GM20000 (cell line): ENCODE measurements at places on chromosomes 13 and 19.

- no peak for DNase-seq
Measured at GRCh38 chr13:79680485-79680884, 199.5 kb downstream of the NDFIP2 start.

GRCh38 chr19:31448221-31448657 lies 99.0 kb upstream of the TSHZ3 start:
- no peak for DNase-seq

DNA sequence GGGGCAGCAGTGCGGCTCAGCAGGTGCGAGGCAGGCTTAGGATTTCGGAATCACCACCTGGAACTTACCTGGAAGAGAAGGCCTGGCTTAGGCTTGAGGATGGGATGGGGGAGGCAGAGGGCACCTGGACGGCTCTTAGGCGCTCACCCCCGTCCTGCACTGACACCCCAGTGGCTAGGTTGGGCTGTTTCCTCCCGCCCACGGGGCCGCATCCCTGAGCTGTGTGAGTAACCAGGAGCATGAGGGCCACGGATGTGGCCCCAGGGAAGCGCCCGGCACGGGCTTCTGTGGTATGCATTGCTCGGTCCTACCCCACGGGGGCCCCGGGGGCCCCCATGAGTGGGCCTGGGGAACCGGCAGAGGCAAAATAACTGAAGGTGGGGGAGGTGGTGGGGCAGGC lies 2.4 kb upstream of the NKPD1 start:
- DNase-seq, result no peak

GRCh38 chr13:65453982-65454381 lies 1776.2 kb downstream of the PCDH9 start:
- no peak for DNase-seq

DNA sequence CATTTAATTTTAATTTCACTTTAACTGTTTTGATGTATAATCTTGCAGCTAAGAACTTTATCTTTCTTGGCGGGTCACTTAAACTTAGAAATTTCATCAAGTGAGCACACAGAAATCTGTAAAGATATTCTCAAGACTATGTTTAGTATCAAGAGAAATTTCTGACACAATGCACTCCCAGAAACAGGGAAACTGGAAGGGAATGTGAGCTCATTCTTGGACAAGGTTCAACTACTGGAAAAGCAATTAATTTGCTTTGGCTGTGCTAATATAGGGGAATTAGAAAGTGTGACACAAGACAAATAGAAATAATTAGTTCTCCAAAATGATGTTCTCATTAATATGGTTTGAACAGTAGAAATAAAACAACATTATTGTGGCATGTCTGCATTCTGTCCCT lies 402.3 kb downstream of the DACH1 start:
- no peak for DNase-seq

GRCh38 chr19:48997972-48998371 lies 4.3 kb downstream of the RUVBL2 start:
- DNase-seq, result peak; percentile 57

DNA sequence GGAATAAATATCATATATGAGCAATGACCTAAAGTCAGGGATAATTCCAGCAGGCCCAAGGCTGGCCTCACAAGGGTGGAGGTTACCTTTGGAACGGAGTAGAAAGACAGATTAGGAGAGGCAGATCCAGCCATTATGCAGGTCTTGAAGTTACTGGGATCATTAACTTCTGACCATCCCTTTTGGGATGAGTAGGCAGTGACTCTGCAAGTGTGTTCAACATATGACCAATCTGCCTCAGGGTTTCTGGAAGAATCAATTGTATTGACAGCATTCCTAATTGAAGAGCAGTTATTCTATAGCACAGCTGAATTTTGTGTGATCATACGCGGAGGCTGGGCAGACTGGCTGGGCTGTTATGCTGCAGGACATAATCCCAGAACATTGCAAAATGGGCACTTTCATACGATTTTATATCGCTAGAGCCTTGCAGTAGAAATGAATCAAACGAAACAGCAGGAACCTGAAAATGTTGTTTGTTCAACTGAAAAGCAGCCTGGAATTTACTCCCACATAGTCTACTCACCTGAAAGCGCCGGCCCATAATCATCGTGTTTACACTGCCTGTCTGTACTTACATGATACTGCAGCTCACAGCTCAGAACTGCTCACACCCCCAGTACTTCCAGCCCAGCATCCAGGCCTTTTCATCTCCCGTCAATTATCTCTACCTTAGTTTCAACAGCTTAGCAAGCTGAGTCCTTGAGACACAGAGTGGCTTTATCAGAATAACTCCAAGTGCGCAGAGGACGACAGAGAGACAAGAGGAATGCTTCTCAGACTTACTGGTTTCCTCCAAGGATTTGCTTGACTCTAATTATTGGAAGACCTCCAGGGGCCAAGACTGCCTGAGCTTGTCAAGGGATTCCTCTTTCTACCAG lies 556.1 kb downstream of the EFNB2 start:
- DNase-seq, result no peak

- DNase-seq, result peak; percentile 27
Measured at GRCh38 chr13:33135097-33135496, 118.9 kb downstream of the KL start.

DNA sequence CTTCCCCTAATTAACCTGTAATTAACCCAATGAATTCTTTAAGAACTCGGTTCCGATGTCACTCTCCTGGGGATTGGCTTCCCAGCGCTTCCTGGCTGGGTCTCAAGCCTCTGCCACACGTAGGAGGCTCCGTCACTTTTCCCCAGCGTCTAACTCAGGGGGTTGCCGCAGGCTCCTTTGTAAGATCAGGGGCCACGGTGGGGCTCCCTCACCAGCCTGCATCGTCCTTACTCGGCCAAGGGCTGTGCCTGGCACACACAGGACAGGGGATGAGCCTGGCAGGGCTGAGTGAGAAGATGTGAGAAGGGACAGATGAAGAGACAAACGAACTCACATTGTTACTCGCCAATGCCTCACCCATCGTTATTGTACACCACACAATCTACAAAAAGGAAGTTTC lies 20.9 kb upstream of the ATP11A start:
- no peak for DNase-seq

- peak; percentile 49 for DNase-seq
Measured at GRCh38 chr19:47124937-47125668, 5.5 kb upstream of the SAE1 start.

DNA sequence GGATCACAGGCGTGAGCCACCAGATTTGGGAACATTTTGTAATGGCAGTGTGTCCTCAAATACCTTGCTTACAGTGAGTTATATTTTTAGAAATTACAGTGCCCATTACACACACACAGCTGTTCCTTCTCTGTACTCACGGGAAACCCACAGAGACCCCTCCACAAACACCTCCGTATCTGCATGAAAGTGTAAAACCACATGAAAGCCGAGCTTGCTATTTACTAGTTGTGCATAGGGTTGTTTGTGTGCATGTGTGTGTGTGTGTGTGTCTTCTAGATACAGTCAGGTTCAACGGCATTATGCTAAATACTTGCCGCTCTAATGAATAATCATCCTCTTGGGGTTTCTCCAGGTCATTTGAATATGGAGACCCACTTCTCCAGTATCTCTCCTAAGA lies 22.3 kb upstream of the LILRA2 start:
- peak; percentile 32 for DNase-seq

GRCh38 chr13:60410299-60410698 lies 13.3 kb downstream of the TDRD3 start:
- DNase-seq, result no peak

DNA sequence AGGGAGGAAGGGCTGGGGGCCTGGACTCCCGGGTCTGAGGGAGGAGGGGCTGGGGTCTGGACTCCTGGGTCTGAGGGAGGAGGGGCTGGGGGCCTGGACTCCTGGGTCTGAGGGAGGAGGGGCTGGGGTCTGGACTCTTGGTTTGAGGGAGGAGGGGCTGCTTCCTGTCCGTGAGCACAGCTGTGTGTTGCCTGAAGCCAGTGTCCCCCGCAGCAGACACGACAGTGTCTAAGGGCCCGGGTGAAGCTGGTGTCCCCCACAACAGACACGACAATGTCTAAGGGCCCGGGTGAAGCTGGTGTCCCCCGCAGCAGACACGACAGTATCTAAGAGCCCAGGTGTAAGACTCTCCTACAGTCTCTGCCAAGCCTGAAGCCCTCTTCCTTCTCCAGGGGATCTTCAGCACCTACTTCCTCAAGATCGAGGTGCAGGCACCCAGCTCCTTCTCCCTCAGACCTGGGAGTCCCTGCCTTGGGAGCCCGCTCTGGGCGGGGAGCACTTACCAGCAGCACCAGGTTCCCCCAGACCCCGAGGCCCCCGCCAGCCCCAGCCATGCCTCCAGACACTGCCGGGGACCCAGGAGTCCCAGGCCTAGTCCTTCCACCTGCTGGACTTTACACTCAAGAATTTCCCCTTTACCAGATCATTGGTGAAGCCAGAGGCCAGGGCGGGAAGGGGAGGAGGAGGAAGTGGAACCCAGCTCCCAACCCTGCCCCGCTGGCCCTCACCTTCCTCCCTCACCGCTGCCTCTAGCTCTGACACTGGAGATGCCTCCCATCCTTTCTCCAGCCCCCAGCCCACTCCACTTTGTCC lies at the start of gene PTPRH:
Gene PTPRH, minus strand, starts transcription at position 622 of the 813 bp plus-strand sequence. Its CDS starts 68 bp downstream, at position 554.
- DNase-seq, result no peak

- DNase-seq, result peak; percentile 40
Measured at GRCh38 chr13:19984430-19985218, 26.1 kb downstream of the ZMYM2 start.

DNA sequence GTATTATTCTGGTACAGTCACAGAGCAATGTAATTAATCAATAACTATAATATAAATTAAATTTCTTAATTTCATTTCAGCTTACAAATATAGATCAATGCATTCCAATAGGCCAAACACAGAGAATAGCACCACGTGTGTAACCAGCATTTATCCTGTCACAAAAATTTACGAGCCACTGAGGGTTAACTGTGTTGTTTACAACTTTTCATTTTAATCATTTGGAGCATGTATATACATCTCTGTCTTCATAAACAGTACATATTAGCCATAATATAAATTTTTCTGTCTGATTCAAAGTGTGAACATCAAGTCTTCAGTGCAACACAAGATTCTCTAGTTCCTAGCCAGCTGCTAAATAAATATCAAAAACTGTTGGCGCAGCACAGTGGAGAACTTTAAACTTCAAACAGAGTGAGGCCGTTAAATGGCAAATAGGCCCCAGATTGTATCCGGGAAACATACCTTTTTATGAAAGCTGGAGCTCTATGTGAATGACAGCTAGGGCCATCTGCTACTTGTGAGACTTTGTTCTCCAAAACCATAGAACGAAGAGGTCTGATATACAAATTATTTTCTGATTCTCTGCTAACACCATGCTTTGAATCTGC lies 105.1 kb downstream of the TBC1D4 start:
- no peak for DNase-seq

DNA sequence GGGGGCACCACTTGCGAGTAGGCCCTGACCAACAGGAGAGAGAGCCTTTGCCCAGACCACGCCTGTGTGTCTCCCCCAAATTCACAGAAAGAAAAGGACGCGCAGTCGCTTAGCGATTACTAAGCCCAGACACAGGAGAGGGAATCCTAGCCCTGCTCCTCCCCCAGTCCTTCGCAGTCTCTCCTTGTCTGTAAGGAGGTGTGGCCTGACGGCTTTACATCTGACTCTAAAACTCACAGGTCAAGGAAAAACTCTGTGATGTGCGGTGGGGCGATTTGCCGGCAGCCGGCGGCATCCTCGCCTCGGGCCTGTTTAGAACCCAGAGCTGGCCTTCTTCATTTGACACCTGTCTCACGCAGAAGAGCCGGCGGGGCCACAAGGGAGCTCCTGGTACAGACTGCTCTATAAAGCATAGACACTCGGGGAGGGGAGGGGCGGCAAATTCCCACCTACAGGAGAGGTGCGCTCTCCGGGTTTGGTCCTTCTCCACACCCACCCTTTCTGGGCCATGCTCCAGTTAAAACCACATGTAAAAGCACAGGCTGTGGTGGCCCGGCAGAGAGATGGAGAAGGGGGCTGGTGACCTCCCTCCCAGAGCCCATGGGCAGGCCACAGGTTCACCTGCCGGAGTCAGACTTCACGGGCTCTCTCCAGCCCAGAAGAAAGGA lies 17.8 kb downstream of the GPR12 start:
- DNase-seq, result no peak

DNA sequence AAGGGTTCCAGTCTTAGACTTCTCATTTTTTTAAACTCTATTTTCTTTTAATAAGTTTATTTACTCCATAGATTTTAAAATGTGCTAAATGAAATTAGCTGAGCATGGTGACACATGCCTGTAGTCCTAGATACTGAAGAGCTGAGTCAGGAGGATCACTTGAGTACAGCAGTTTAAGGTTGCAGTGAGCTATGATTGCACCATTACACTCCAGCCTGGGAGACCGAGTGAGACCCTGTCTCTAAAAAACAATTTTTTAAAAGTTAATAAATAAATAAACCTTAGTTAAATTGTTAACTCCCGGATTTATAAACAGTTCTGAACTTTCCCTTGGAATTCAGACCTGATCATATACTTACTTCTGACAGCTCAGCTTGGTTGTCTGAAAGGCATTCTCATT lies 32.5 kb downstream of the PCDH20 start:
- DNase-seq, result no peak

- peak; percentile 41 for DNase-seq
Measured at GRCh38 chr19:29872224-29872731, 60.5 kb downstream of the CCNE1 start.
